NCI-H1436 treated with DMSO at 0.1 percent for 48 hours (cell line): ENCODE measurements at places on chromosomes 5 and 9.

DNA sequence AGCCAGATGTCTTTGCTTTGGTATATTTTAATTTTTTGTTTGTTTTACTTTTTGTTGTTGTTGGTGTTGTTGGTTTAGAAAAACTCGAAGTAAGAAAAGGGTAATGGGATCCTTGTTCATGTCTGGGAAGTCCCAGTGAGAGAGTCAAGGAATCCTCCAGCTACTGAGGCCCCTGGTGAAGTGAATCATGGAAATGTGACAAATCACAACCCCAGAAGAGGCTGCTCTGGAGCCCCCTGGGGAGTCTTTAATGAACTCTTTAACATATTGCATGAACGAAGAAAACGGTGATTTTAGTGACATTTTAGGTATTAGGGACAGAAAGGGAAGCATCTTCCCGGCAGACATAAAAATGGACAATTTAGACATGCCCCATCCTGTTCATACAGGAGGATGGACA, 41.3 kb downstream of the TMEM174 start:
- no peak for DNase-seq

- DNase-seq, result no peak
Measured at GRCh38 chr9:136544548-136544963, 1.3 kb downstream of the NOTCH1 start.

- no peak for DNase-seq
Measured at GRCh38 chr5:143338658-143339366, 64.7 kb downstream of the NR3C1 start.

DNA sequence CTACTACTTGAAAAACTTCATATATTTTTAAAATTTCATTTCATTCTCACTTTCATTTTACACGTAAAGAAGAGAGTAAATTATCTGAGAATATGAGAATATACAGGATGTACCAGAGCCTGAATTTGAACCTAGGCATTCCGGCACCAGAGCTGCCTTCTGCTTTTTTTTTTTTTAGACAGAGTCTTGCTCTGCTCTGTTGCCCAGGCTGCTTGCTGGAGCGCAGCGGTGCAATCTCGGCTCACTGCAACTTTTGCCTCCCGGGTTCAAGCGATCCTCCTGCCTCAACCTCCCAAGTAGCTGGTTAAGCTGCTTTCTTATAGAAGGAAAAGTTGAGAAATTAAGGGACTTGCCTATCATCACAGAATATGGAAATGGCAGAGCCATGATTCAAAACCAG, 540.1 kb downstream of the EBF1 start:
- DNase-seq, result no peak

GRCh38 chr5:136195971-136196820, 3.2 kb upstream of the SMIM32 start:
- no peak for DNase-seq

- DNase-seq, result no peak
Measured at GRCh38 chr5:267716-268115, 3.7 kb upstream of the PDCD6 start.

DNA sequence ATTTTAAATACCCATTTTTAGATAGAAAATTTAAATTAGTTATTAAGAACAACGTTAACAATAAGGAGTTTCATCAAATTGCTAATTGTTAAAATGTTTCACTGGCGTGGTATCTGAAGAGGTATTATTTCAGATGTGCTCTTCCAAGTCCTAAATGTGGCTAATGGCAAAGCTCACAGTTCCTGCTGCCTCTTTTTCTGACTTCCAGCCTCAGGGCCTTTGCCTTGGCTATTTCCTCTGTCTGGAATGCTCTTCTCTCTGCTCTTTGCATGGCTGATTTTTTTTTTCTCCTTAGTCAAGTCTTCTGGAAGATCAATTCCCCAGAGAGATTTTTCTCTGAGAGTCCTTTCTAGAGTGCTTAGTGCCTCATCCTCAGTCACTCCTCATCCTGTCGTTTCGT, 9.6 kb upstream of the SSBP2 start:
- no peak for DNase-seq

- no peak for DNase-seq
Measured at GRCh38 chr9:116479056-116479544, 208.0 kb upstream of the TRIM32 start.

DNA sequence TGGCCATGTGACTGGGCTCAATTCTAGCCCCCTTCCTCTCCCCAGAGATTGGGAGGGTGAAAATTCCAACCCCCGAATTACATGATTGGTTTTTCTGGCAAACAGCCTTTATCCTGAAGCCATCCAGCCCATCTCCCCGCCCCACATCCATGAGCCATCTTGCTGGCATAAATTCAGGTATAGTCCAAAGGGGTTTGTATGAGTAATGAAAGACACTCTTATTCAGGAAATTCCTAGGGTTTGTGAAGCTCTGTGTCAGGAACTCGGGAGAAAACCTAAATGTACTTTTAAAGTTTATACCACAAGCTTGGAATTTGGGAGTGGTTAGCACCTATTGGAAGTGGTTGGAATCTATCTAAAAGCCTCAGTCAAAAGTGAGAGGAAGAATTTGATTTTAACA, 80.6 kb upstream of the SIMC1 start:
- DNase-seq, result no peak

GRCh38 chr5:59491945-59492344, 401.6 kb downstream of the PDE4D start:
- DNase-seq, result no peak

DNA sequence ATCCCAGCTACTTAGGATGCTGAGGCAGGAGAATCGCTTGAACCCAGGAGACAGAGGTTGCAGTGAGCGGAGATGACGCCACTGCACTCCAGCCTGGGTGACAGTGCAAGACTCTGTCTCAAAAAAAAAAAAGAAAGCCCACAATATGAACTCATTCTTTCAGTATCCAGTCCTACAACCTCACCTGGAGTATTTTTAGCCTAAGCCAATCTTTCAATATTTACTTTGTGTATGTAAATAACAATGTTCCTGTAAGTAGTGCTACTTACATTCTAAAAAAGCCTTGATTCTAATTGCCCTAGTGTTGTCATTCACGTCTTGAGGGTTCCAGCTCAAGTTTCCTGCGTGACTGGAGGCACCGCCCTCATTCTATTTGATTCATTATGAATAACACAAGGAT, 62.0 kb downstream of the BHMT start:
- DNase-seq, result peak; percentile 69

DNA sequence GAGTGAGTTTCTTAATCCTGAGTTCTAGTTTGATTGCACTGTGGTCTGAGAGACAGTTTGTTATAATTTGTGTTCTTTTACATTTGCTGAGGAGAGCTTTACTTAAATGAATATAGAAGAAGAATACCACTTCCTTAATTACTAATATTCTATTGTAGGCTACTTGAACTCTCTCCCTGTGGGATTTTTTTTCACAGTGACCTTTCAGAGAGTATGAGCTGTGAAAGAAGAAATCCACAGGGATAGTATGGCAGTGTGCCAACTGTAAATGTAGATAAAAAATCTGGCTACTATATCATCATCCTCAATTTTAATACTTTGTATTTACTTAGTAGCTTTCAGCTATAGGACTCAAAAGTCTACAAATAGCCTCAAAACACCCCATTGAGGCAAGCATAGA, 67.3 kb downstream of the COMMD10 start:
- DNase-seq, result no peak

GRCh38 chr9:87269296-87270176, 228.1 kb upstream of the DAPK1 start:
- no peak for DNase-seq

GRCh38 chr9:91782708-91783214, 167.3 kb downstream of the ROR2 start:
- DNase-seq, result no peak

DNA sequence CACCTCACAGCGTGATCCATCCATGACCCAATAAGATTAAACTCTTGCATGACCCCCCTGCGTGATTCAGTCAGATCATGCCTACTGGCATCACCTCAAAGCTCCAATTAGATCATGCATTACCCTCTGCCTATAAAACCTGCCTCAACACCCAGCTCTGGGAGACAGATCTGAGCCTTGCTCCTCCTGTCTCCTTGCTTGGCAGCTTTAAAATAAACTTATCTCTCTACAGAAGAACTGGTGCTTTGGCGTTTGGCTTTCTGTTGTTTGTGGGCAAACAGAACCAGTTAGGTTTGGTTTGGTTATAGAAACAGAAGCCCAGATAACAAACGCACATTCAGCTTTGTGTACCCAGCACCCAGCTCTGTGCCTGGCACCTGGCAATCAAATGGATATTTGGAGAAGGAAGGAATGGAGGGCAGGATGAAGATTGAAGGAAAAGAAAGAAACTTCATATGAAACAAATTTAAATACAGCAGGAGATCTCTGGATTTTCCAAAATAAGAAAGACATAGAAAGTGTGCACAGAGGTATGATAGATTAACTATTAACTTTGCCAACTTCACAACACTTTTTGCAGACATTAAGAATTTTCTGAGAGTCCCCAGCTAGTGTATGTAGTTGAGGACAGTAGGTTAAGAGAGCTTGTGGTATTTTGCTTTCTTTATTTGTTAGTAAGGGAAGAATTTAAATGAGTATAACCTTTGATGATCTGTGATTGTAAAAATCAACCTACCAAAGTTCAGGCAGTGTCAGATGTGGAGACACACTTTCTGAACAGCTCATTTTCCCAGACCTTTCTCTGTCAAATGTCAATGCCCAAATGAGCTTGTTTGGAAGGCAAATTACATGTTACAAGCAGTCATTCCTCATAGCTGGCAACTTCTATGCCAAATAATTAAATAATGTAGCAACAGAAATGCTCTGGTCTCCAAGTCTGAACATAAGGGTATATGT, 102.1 kb upstream of the ASTN2 start:
- DNase-seq, result no peak

DNA sequence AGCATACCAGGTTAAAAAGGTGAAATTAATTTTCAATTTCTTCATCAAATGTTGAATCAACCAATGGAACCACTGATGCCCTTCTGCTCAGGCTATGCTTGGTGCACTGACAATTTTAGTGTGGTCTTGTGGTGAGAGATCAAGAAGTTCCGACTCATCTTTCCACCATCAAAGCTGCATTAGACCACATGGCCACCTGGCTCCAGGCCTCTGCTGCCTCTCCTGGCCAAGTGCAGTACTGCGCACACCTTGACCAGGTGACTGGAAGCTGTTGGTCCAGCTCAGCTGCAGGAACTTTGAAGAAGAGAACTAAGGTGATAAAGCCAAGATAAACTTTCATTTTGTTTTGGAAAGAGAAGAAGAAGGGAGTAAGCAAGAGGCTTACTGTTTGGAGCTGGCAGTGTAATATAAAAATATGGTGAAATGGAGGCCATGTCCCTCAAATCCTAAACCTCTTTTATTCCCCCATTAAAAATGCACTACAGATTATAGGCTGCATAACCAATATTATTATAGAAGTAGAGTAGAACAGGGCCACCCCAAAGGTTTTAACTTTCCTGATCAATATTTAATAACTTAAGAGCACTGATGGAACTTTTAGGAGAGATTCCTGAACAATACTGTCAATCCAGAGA, 315.5 kb upstream of the C9orf72 start:
- DNase-seq, result no peak

DNA sequence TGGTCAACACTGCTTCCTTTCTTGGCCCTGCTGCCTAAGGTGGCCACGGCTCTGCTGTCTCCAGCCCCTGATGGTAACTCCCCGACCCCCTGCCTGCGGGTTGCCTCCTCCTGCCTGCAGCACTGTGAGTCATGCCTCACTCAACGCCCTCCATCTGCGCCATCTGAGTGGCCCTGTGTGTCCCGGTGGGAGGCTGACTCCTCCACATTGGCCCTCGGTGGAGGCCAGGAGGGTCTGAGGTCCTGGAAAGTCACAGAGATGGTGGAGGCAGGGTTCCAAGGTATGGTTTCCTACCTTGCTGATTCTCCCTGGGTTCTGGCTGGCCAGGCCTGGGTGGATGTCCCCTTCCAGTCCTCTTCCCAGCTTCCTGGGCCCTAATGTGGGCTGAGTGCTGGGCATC, 64.5 kb upstream of the ADAMTS2 start:
- no peak for DNase-seq

DNA sequence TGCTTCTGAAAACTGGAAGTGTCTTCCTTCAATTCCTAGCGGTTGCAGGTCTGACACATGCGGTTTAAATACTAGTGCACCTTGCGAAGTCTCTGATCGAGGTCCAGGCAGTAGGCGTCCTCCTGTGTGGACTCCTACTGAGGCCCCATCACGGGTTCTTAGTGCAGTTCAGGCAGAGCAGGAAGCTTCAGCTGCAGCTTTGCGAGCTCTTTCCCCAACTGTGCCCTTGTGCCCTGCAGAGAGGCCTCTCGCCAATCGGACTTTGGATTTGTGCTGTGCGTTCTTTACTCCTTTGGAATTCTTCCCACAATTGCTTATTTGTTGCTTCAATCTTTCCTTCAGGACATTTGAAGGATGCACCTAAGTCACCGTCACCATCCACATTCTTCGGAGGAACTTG, 40.6 kb upstream of the FAM120AOS start:
- DNase-seq, result no peak

DNA sequence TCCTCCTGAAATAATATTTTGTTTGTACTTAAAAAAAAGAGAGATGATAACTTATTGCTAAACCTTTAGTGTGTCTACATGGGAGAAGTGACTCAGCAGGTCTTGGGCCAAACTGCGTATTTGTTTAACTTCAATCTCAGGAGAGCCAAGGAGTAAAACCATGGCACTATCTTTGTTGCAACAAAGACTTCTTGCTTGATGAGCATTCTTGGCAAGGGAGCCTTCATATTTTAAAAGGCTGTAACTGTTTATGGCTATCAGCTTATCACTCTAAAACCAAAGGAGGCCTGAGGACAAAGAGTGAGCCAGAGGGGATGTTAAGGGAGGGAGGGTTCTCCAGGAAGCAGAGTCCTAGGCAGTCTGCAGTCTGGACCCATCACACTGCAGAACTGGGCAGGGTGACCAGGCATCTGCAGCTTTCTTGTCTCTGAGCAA, 216.2 kb upstream of the S1PR3 start:
- DNase-seq, result no peak

DNA sequence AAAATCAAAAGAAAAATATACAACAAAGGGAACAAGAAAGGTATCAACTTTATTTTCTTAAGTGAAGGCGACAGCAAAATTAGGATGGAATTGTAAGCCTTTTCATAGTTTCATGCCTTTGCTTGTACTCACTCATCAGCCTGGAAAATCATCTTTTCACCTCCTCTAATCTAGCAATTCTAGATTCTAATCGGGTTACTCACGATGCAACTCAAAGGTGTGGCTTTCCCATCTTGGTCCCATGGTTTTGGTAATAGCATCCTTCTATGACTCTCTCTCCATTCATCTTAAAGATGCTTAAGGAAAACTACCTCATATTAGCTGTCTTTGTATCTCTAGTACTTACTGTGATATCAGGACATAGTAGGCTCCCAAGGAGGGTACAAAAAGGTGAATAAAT, 30.5 kb downstream of the DNAH5 start:
- no peak for DNase-seq

DNA sequence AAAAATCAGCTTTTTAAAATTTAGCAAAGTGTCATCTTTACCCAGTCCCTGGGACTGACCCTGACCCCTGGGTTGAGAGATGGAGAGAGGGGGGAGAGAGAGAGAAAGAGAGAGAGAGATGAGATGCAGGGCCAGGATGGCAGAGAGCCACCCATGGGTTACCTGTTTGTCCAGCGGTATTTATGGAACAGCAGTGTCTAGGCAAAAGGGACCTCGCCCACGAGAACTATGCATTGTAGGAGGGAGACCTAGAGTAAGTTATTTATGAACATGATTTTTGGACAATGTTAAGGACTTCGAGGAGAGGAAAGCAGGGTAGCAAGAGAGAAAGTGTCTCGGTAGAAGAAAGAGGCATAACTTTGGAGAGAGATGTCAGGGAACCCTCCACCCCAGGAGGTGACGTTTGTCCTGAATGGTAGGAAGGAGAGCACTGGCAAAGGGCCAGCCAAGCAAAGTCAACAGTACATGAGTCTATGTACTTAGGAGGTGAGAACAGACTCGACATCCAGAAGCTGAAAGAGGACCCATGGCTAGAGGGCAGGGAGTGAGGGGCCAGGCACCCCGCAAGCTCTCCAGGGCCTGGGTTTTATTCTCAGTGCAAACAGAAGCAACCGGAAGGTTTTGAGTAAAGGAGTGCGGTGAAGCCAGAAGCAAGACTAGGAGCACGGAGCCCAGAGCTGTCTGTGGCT, 30.5 kb upstream of the MSX2 start:
- DNase-seq, result no peak
